ENCODE measurements at places on chromosomes 6 and 20.

GRCh38 chr6:160344271-160344670 lies 3.9 kb upstream of the SLC22A3 start:
- no peak for DNase-seq

GRCh38 chr20:20849161-20849560 lies 136.7 kb upstream of the RALGAPA2 start:
- DNase-seq, result no peak

GRCh38 chr20:53706466-53707370 lies 113.1 kb upstream of the ZNF217 start:
- DNase-seq, result no peak

GRCh38 chr6:107110200-107110599 lies 5.1 kb downstream of the BEND3 start:
- DNase-seq, result no peak

DNA sequence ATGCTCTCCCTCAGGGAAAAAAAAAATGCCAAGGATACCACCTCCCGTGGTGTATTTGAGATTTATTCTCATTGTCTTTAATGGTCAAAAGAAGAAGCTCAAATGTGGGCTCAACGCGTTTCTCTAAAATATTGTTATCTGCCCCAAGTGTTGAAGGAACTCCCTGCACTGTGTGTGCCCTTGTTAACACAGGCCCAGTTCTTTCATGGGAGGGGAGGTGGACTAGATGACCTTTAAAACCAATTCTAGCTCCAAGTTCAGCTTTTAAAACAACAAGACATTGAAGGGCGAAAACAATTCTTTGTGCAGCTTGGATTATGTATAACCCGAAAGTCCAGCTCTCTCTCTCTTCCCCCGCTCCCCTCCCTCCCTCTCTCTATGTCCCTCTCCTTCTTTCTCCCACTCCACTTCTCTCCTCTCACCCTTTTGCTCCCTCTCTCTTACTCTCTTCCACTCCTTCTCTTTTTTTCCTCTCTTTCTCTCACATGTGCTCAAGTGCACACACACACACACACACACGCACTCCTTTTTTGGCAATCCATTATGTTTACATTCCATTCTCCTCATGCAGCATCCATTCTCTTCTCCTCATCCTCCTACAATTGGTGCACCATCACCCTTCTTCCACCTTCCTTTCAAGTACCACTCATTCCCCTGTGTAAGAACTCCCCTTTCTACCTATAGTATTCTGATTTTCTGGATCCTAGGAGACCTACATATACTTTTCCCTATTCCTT lies 8.5 kb downstream of the HLA-DMB start:
- no peak for DNase-seq

DNA sequence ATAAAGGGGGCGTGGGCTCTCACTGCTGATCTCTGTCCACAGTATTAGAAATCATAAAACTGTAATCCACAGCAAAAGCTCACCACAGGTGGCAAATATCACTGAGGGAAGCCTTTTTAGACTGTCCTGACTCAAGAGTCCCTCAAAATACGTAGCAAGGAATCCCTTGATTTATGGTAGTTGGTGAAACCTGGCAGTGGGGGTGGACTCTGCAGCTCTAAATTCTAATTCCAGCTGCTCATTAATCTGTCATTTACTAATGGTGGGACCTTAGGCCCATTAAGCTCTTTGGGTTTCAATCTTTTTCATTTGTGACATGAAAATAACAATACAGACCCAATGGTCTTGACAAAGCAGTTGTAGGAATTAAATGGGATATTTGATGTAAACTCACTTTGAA lies 32.3 kb downstream of the GMDS start:
- DNase-seq, result no peak

- DNase-seq, result no peak
These were observed 6.7 kb downstream of the HLA-DQA1 start for GRCh38 chr6:32643904-32644303.

GRCh38 chr6:170046791-170047626 lies 243.9 kb downstream of the DLL1 start:
- DNase-seq, result no peak

- peak; percentile 42 for DNase-seq
These were observed 645.0 kb downstream of the PHF3 start for GRCh38 chr6:64280569-64280968.

- peak; percentile 54 for DNase-seq
These were observed 19.4 kb upstream of the TFAP2A start for GRCh38 chr6:10434235-10434634.

- no peak for DNase-seq
These were observed 39.7 kb downstream of the TGM2 start for GRCh38 chr20:38125157-38126056.

GRCh38 chr6:32882879-32883250 lies 28.9 kb downstream of the PSMB9 start:
- no peak for DNase-seq

GRCh38 chr20:46580613-46581205 lies 30.3 kb upstream of the OCSTAMP start:
- peak; percentile 12 for DNase-seq

GRCh38 chr6:156909212-156910010 lies 132.2 kb downstream of the ARID1B start:
- DNase-seq, result no peak

GRCh38 chr6:156345700-156346099 lies 431.5 kb upstream of the ARID1B start:
- no peak for DNase-seq

DNA sequence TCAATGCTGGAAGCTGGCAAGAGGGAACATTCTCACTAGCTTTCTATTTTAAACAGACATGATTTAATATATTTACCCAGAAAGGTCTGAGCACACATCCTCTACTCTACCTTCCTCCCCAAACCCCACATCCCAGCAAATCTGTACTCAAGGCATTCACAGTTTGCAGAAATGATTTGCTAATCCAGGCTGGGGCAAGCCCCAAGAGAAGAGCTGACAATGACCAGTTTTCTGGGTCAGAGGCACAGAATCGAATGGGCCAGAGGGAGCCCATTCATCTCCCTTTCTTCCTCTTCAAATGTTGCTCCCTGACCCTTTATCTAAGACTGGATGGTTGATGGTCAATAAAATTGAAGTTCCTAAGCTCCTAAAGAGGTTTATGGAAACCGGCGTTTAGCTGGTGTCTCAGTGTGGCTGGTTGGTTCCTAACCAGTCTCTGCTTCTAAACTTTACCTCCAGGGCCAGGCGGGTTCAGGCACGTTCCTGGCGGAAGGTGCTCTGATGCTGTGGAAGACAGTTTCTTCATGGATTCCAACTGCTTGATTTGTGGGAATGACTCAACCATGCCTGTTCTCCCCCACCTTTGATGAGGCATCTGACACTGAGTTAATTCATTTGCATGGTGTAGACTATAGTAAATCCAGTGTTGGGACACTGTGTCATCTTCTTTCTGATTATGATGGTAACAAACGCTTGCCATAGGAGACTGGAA lies 96.4 kb upstream of the IYD start:
- no peak for DNase-seq

DNA sequence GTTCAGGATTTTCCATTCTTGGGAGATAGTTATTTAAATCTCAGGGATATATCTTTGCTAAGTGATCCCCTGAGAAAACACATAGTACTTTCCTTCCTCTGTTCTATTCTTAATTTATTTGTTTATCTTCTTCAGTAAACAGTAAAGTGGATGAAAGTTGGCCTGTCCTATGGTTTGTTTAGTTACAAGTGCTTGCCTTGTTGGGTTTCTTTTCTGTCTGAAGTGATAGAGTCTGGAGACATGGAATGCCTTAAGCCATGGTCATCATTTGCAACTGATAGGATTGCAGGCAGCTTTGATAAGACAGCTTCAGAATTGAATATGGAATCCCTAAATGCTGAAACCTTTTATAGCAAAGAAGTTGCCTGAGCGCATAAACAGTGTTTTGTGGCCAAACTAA lies 4.9 kb downstream of the ADGRG6 start:
- DNase-seq, result peak; percentile 67

- DNase-seq, result no peak
These were observed 42.0 kb upstream of the OLIG3 start for GRCh38 chr6:137536104-137536773.

DNA sequence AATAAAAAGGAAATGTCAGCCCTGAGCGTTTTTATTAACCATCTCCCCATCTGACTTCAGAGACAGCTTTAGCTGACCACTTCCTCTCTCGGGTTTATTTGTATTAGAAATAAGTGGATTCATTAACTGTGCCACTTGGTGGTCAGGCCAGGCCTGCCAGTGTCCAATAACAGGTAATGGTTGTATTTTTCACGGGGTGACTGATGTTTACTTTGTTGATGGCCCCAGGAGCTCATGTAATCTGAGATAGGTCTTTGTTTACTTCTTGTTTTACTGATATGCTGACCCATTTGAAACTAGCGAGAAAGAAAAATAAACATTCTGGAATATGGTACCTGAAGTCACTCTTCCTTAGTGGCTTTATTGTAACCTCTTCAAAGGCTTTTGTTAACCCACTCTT lies 504.3 kb upstream of the SLC35B3 start:
- DNase-seq, result peak; percentile 6

All from mesendoderm (in vitro differentiated cells).